Stimulated activated CD4-positive, alpha-beta T cell treated with anti-CD3 and anti-CD28 coated beads, Interleukin-15, amount 100 ng/mL, for 1 hour (primary cell): ENCODE measurements at places on chromosomes 1 and 21.

- no peak for DNase-seq
Measured at GRCh38 chr1:213320191-213320870, 269.3 kb downstream of the RPS6KC1 start.

- no peak for DNase-seq
Measured at GRCh38 chr1:42963378-42964043, 4.8 kb upstream of the SLC2A1 start.

DNA sequence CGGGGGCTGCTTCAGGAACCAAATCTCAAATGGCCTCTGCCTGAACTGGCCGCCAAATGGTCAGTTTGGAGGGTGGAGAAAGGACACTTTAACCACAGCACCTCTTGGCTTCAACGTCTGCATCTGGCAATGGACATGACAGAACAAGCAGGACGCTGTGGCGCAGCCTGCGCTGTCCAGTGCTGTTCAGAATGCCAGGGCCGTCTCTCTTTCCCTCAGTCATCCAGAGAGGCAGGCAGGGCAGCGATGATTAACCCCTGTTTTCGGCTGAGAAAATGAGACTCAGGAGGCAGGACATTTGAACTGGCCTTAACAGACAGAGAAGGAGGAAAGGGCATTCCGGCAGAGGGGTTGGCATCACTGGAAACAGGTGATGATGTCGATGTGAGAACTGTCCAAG lies 48.6 kb downstream of the GLIS1 start:
- DNase-seq: no peak

- DNase-seq: no peak
Measured at GRCh38 chr1:57926025-57926552, 502.2 kb upstream of the DAB1 start.

DNA sequence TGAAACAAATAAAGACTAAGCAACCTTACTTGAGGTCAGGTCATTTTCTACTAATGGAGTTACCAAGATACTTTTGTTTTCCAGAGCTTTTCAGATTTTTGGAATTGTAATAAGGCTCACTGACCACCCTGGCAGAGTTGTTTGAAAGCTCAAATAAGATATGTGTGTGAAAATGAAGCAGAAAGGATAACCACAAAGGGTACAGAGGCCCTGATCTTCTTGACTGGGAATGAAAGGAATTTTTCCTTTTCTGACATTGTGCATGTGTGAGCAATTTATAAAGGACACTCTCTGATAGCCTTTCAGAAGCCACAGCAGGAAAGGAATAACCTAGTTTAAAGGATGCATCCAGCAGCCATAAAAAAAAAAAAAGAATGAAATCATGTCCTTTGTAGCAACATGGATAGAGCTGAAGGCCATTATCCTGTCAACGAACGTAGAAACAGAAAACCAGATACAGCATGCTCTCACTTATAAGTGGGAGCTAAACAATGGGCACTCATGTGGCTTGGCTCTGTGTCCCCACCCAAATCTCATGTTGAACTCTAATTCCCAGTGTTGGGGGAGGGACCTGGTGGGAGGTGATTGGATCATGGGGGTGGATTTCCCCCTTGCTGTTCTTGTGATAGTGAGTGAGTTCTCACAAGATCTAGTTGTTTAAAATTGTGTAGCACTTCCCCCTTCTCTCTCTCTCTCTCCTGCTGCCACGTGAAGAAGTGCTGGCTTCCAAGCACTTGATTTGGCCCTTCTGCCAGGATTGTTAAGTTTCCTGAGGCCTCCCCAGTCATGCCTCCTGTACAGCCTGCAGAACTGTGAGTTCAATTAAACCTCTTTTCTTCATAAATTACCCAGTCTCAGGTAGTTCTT lies 3.1 kb upstream of the SRP9 start:
- no peak for DNase-seq

DNA sequence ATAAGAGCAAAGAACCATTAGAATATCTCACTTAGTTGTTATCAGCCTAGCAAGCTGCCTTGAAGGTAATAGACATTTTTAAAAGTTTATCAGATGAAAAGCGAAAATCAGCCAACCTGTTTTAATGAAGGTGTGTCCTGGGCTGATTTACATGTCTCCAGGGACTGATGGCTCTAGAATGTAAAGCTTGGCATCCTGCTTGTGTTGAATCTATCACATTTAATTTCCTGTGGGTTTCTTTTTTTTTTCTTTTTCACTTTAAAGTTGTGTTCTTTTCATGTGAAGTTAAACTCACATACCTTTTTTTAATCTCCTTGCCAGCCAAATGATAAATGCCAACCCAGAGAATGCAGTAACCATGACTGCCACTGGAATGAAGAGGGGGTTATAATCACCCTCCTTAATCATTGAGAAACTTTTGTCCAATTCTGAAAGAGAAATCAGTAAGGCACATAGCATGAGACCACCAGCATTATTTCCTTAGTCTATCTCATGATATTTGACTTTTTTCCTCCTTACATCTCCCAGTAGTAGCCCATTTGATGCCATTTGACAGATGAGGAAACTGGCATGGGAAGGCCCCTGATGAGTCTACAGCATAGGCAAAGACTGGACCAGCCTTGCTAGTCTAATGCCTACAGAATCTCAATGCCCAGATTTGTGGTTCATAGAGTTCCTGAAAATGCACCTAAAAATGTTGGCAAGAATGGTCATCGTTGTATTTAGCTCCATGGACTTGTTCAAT lies 10.0 kb downstream of the SELL start:
- no peak for DNase-seq

GRCh38 chr1:161013131-161013487 lies 7.8 kb downstream of the F11R start:
- no peak for DNase-seq

GRCh38 chr1:225919906-225920305 lies 4.1 kb downstream of the PYCR2 start:
- DNase-seq: no peak

DNA sequence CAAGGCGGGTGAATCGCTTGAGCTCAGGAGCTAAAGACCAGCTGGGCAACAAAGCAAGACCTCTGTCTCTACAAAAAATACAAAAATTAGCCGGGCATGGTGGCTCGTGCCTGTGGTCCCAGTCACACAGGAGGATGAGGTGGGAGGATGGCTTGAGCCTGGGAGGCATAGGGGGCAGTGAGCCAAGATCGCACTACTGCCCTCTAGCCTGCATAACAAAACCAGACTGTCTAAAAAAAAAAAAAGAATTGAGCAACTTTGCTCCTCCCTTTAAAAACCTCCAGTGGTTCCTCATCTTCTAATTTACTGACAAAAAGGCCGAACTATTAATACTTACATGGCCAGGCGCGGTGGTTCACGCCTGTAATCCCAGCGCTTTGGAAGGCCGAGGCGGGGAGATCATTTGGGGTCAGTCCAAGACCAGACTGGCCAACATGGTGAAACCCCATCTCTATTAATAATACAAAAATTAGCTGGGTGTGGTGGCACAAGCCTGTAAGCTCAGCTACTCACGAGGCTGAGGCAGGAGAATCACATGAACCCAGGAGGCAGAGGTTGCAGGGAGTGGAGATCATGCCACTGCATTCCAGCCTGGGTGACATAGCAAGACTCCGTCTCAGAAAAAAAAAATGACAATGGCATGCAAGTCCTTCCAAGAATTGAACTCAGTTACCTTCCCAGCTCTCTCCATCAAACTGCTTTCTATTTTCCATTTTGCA lies 4.4 kb downstream of the ACBD3 start:
- DNase-seq: no peak

DNA sequence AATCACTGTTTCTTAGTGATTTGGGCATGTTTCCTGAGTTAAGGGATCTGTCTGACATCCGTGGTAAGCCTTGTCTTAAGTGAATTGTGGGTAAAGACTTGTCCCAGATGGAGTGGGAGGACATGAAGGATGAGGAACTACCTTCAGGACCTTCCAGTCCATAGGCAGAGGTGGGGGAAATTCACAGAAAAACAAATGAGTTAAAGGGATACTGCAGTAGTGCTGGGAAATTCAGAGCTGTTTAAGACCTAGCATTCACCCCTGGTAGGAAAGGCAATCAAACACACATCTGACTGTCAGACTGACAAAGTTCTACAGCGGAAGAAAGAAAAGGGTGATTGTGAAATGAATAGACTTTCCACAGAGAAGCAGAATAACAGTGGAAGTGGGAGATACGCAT lies 3.0 kb downstream of the GNAT2 start:
- DNase-seq: no peak

DNA sequence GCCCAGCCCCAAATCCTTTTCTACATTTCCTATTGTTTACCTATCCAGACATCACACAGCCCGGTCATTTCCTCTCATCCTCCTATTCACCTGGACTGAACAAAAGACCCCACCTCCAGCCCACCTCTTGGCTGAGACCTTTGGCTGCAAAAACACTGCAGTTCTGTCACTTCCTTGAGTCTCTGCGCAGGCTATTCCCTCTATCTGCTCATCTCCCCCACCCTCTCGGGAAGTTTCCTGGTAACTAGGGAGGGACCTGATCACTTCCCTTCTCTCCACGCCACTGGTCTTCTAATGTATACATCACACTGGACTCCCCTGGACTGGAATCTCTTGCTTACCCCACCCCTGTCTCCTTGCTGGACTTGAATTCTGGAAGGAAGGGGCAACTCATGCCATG lies 5.3 kb downstream of the HTR1D start:
- no peak for DNase-seq

DNA sequence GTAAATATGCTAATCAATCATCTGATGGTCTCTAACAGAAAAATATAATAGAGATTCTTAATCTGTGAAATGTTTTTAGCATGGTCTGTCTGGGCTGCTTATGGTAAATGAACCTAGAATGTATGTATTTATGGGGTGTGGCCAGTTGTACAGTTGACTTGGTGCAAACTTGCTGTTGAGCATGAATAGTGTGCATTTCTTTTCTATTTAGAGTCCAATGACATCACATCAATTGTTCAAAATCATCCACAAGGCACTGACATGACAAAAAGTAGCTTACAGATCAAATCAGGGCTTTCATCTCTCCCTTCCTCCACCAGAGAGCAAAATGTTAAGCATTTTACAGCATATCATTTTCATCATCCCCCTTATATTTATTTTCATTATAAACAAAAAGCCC lies 1010.3 kb downstream of the KCNT2 start:
- no peak for DNase-seq

- no peak for DNase-seq
Measured at GRCh38 chr1:210739627-210740026, 394.3 kb downstream of the KCNH1 start.

- DNase-seq: no peak
Measured at GRCh38 chr1:70361727-70362398, 7.3 kb upstream of the ANKRD13C start.

- no peak for DNase-seq
Measured at GRCh38 chr1:7379441-7379971, 391.6 kb upstream of the VAMP3 start.

- no peak for DNase-seq
Measured at GRCh38 chr1:184443624-184444023, 56.8 kb downstream of the C1orf21 start.

GRCh38 chr1:36154765-36155407 lies 1.1 kb upstream of the MAP7D1 start:
- no peak for DNase-seq
